Cardiac muscle cell (in vitro differentiated cells and primary cell): ENCODE measurements at places on chromosomes 1 and 21.
A peak's percentile ranks its signal among the peaks of the same experiment; 100 is the strongest.

GRCh38 chr1:2810281-2810680, 8.8 kb upstream of the TTC34 start:
- no peak for DNase-seq

DNA sequence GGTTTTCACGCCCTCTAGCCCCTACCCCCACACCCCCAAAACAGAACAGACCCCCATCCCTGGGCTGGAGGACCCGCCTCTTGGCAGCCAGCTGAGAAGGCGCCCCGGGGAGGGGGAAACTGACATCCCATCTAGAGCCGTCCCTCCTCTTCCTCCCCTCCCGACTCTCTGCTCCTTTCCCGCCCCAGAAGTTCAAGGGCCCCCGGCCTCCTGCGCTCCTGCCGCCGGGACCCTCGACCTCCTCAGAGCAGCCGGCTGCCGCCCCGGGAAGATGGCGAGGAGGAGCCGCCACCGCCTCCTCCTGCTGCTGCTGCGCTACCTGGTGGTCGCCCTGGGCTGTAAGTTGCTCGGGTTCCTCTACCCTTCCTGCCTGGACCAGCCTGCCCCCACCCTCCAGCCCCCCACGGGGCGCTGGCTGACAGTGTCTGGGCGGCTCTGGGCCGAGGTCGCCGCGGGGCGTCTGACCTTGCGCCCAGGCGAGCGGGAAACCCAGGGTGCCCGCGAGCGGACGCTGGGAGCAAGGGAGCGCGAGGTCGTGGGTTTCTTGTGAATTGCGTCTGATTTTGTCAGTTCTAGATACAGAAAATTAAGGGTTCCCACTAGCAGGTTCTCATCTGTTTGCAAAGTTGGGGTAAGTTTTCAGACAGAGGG, 618 bp downstream of the JAM2 start:
- peak; percentile 19 for DNase-seq

DNA sequence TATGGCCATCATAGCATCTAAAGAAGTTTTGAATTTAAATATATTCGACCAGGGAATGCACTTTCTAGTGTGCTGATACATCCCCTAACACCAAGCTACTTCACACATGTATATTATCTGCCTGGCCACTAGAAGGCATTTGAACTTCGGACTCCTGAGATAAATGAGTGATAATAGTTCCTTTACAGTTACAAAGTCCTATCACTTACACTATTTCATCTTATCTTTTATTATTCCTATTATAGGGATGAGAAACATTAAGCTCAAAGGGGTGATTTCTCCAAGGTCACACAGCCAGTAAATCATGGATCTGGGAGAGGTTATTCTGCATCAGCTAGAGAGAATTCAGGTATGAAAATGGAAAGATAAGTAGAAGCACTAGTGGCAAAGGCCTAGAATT, 40.3 kb downstream of the GPATCH2 start:
- no peak for DNase-seq

- DNase-seq = no peak
These were observed 1058.0 kb upstream of the ADGRL4 start for GRCh38 chr1:80064524-80064923.

DNA sequence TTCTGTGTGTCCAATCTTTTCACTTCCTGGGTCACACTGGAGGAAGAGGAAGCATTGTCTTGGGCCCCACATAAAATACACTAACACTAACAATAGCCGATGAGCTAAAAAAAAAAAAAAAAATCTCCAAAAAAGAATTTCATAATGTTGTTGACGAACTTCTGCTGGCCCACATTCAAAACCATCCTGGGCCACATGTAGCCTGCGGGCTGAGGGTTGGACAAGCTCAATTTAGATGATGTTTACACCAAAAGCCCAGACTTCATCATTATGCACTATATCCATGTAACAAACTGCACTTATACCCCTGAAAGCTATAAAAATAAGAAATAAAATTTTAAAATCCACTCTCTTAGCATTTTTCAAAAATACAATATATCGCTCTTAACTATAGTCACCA, 187.8 kb upstream of the PTBP2 start:
- DNase-seq = no peak

- DNase-seq = no peak
These were observed 4.4 kb upstream of the WARS2 start for GRCh38 chr1:119144813-119145212.

DNA sequence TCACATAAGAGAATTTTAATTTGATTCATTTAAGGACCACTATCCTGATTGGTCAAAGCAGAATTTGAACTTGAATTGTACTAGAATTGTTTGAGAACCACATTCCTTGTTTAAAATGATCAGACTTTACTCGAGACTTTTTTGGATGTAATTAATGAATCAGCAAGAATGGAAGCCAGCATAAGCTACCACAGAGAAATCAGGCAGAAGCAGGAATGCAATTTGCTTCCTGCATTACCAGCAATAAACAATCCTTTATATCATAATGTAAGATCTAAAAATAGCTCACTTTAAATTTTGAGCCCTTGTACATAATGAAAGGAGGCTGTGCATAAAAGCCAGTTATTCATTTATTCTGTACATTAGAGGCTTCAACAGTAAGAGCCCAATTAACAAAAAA, 119.8 kb upstream of the BACE2 start:
- DNase-seq = no peak

GRCh38 chr1:206713910-206714312, 29.2 kb downstream of the MAPKAPK2 start:
- DNase-seq = no peak
